ENCODE measurements at places on chromosomes 6 and 20. TPM values are rescaled to one million over a fixed set of nuclear protein-coding genes. Genes with fewer than 3 reads are reported as not detected.
A peak's percentile ranks its signal among the peaks of the same experiment; 100 is the strongest.

Gene ANKRD66
- total RNA-seq = not detected

Gene NR2E1
- not detected for total RNA-seq

DNA sequence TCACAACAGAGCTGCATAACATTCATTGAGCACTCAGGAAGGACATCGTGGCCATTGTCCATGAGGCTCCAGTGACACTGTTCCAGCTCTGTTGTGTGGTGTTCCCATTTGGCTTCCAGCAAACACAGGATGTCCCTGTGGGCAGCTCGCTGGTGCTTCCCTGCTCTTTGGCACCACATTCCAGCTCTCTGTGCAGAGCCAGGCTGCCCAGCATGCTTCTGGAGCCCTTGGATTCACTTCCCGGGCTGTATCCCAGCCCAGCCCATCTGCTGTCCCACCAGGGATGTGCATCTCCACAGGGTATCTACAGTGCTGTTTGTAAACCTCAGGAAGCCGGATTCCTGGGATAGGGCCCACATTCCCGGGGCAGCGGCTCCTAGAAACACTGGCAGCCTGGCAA lies 57.2 kb downstream of the CTCFL start:
- no peak overlapping the region for H3K27ac ChIP-seq
- H3K36me3 ChIP-seq = no peaks in the 10 kb centered on the region

- no peaks in the 10 kb centered on the region for H3K36me3 ChIP-seq
- no peak overlapping the region for H3K27ac ChIP-seq
- peaks cover 2% of the 10 kb centered on the region for H3K27me3 ChIP-seq
- DNase-seq = peak; percentile 38
- peaks cover 33% of the 10 kb centered on the region for H3K4me1 ChIP-seq
These were observed 84.9 kb downstream of the TIAM2 start for GRCh38 chr6:155079985-155080452.

GRCh38 chr20:63952769-63953168 lies 3.4 kb downstream of the UCKL1 start:
- no peaks in the 10 kb centered on the region for H3K27me3 ChIP-seq
- no peak for DNase-seq
- H3K4me1 ChIP-seq = peaks cover 49% of the 10 kb centered on the region
- H3K27ac ChIP-seq = no peak overlapping the region

- no peaks in the 10 kb centered on the region for H3K27me3 ChIP-seq
- DNase-seq = no peak
- H3K4me3 ChIP-seq = no peak overlapping the region
- H3K27ac ChIP-seq = no peak overlapping the region
- no peaks in the 10 kb centered on the region for H3K36me3 ChIP-seq
- H3K4me1 ChIP-seq = no peaks in the 10 kb centered on the region
These were observed 163.0 kb downstream of the HDGFL1 start for GRCh38 chr6:22732176-22732970.

DNA sequence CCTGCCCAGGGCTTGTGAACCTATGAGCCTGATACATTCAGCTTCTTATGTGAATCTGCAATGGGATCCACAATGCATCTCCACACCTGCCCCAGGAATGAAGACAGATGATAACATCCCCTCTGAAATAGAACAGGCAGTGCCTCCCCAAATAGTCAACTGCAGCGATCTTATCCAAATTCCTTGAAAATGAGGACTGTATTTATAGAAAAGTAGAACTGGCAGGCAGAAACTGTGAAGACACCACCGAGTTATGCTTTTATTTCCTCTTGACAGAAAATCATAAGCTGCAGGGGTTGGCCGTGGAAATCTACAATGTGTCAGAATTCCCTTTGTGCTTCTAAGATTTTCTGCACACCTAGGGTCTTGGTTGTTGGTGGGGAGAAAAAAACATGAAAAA lies 270.3 kb downstream of the TBC1D7 start:
- H3K4me3 ChIP-seq = no peak overlapping the region
- DNase-seq = no peak
- H3K36me3 ChIP-seq = no peaks in the 10 kb centered on the region
- no peaks in the 10 kb centered on the region for H3K4me1 ChIP-seq
- peaks cover 9% of the 10 kb centered on the region for H3K27me3 ChIP-seq
- H3K27ac ChIP-seq = no peak overlapping the region

GRCh38 chr20:37680420-37680819 lies 13.4 kb upstream of the CTNNBL1 start:
- H3K27ac ChIP-seq = no peak overlapping the region
- no peak for DNase-seq
- no peaks in the 10 kb centered on the region for H3K36me3 ChIP-seq
- H3K27me3 ChIP-seq = peaks cover 24% of the 10 kb centered on the region

- H3K4me1 ChIP-seq = peaks cover 3% of the 10 kb centered on the region
- DNase-seq = no peak
- H3K36me3 ChIP-seq = no peaks in the 10 kb centered on the region
- H3K27me3 ChIP-seq = peaks cover 2% of the 10 kb centered on the region
- H3K4me3 ChIP-seq = no peak overlapping the region
These were observed 107.1 kb downstream of the MRPL14 start for GRCh38 chr6:44020148-44020547.

- peak overlapping the region; percentile 98 for H3K27ac ChIP-seq
- DNase-seq = peak; percentile 81
- peaks cover 57% of the 10 kb centered on the region for H3K4me1 ChIP-seq
These were observed 884 bp upstream of the CUTA start for GRCh38 chr6:33418690-33419291.

DNA sequence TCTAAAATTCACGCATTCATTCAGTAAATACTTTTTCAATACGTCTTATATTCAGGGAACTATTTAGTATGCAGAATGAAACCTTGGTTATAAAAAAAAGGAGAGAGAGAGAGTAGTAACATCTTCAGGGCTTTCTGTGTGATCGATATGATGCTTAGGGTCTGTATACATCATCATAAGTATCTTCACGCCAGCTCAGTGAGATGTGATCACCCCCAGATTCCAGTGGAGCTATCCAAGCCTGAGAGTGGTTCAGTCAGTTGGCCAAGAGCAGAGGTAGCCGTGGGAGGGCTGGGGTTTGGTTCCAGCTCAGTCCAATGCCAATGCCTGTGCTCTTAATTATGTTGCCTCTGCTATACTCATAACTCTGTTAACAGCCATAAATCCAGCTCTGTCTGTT lies 8.6 kb downstream of the CD83 start:
- H3K27ac ChIP-seq = no peak overlapping the region
- H3K4me3 ChIP-seq = no peak overlapping the region
- H3K27me3 ChIP-seq = no peaks in the 10 kb centered on the region
- no peak for DNase-seq

DNA sequence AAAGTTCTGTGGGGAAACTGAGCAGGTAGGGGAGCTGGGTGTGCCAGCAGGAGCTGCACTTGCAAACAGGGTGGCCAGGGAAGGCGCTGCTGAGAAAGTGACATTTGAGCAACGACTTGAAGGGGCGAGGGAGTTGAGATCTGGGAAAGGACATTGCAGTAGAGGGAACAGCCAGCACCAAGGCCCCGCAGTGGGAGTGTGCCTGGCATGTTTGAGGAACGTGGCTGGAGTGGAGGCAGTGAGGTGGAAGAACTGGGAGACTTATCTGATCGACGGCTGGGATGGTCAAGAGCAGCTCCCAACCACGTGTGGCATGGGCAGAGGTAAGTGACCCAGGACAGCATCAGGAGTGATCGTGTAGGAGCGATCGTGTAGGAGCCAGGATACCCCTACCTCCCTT lies 77.3 kb downstream of the TOX2 start:
- peaks cover 3% of the 10 kb centered on the region for H3K36me3 ChIP-seq
- H3K4me3 ChIP-seq = no peak overlapping the region
- H3K27ac ChIP-seq = no peak overlapping the region
- DNase-seq = no peak

GRCh38 chr6:161168281-161168891 lies 105.5 kb downstream of the AGPAT4 start:
- no peaks in the 10 kb centered on the region for H3K4me1 ChIP-seq
- no peak overlapping the region for H3K27ac ChIP-seq
- no peaks in the 10 kb centered on the region for H3K27me3 ChIP-seq

DNA sequence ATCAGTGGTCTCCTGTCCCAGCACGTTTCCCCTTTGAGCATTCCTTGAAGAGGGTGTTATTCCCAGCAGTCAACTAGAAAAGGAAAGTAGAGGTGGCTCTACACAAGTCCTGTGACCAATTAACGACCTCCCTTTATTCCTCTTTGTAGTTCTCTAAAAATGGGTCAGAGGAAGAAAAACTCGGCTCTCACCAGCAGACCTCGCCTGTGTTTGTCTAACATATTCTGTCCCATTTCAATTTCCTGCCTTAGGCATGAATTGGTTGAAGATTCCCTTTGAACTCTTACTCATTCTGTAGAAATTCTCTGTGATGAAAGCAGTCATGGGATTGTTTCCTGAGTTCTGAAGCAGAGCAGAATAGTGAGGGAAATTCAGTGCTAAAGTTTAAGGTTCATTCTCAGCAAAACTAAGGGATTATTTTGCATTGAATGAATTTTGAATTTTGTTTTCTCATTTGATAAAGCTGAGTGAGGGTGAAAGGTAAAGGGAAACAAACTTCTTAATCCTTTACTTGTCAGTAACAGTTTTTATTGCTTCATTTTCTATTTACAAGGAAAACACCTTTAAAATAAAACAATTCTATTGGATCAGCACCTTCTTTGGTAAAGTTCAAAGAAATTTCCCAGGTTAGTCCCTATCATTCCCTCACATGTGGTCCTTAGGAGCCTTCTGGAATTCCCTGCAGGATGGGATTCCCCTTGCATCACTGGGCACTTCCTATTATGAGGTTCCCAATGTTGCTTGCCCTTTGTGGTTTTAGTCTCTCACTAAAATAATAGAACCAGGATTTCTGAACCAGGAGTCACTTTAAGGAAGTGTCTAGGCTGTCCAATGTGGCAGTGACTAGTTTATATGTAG lies 105.8 kb downstream of the SLX4IP start:
- H3K4me1 ChIP-seq = peaks cover 14% of the 10 kb centered on the region
- no peak overlapping the region for H3K4me3 ChIP-seq
- no peak for DNase-seq
